ENCODE measurements at places on chromosomes 11 and 22. TPM values are rescaled to one million over a fixed set of nuclear protein-coding genes. Genes with fewer than 3 reads are reported as not detected.
A peak's percentile ranks its signal among the peaks of the same experiment; 100 is the strongest.

DNA sequence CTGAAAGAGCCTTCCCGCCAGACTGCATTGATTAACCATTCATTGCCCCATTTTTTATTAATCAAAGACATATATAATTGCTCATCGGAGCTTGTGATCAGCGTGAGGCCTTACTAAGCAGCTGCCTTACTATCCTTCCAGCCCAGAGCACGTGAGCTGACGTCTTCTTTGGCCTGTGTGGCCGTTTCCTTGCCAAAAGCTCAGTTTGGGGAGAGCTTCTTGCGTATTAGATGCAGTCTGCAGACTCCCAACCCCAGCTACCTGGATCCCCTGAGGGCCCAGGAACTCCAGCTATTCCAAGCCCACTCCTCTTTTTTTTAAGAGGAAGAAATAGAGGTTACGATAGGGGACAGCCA lies 784 bp upstream of the SLC43A3 start:
- peak overlapping the region; percentile 77 for H3K4me3 ChIP-seq
- no peak for DNase-seq
- peak overlapping the region; percentile 97 for H3K27ac ChIP-seq
- peaks cover 1% of the 10 kb centered on the region for H3K36me3 ChIP-seq
- peaks cover 43% of the 10 kb centered on the region for H3K4me1 ChIP-seq
- H3K27me3 ChIP-seq, result no peaks in the 10 kb centered on the region

DNA sequence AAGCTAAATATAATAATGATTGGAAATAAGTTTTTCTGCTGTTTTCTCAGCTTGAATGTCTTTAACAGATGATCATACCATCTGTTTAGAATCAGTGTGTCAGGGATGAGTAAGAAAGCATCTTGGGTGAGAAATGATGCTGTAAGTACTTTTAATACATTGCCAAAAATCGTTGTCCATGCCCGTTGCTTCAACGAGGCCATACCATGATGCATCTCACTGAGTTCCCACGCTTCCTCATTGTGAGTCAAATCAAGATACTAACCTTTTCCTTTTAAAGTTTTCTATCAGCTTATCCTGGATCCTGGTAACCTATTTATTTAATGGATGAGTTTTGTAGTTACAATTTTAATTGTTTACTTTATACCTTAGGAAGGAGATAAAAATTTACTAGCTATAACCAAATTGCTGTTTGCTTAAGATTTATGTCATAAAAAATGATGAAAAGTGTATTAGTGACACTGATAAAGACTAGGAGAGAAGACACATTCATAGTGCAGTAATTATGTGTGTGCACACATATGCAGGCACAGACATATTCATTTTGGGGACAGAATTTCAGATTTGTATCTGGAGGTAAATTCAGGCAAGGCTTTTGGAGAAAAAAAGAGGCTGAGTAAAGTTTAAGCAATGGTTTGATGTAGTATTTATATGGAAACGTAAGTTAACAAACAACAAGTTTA lies 154.8 kb downstream of the UVRAG start:
- no peak overlapping the region for H3K27ac ChIP-seq
- no peaks in the 10 kb centered on the region for H3K27me3 ChIP-seq
- no peak overlapping the region for H3K4me3 ChIP-seq
- no peak for DNase-seq
- peaks cover 43% of the 10 kb centered on the region for H3K4me1 ChIP-seq

DNA sequence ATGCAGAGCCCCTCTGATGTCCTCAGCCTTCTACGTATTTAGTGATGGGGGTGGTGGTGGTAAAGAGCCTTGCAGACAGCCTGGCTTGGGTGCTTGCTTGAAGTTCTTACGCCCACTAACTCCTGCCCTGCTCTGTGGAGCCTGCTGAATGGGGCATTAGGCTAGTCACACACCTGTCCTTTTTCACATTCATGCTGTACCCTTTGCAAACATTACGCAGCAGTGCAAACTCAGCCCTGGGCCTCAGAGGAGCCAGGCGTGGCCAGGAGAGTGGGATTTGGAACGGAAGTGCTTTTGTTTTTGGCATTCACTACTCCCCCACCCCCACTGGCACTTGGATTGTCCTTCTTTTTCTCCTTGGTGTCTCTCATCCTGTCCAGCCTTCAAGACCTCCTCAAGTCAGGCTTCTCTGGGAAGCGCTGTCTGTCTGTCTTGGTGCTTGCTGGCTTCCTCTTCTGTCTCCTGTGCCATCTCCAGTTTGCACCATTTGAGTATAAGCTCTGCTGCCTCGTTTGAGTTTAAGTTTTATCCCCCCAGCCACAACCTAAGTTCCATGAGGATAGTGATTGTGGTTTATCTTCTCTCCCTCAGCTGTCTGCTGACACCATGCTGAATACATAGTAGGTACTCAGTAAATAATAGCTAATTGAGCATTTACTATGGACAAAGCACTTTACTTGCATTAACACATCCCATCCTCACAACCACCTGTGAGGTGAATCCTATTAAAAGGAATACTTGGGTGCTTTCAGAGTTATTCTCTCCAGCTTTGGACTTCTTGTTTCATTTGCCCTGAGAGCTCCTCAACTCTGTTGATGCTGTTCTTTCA lies 26.7 kb downstream of the ZBTB16 start:
- DNase-seq, result no peak
- H3K4me3 ChIP-seq, result no peak overlapping the region
- peaks cover 26% of the 10 kb centered on the region for H3K4me1 ChIP-seq
- H3K27ac ChIP-seq, result no peak overlapping the region
- peaks cover 11% of the 10 kb centered on the region for H3K27me3 ChIP-seq
- peaks cover 14% of the 10 kb centered on the region for H3K36me3 ChIP-seq

DNA sequence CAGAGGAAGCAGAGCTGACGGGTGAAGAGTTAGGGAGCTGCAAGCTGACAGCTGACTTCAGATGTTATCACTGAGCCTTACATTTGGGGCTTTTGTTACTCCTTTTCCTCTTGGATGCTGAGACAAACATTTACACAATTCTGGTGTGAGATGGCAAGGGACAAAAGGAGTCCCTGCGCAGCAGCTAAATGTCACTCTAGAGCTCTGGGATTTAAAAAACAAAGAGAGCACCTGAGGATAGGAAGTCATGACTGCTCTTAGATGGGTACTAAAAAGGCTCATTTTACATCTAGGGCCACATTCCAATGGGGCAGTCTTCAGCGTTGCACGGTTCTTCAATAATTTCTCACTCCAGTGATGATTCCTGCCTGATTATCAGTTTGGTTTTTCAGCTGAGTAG lies 204.5 kb downstream of the RAB38 start:
- no peaks in the 10 kb centered on the region for H3K36me3 ChIP-seq
- peaks cover 2% of the 10 kb centered on the region for H3K27me3 ChIP-seq
- H3K27ac ChIP-seq, result no peak overlapping the region

DNA sequence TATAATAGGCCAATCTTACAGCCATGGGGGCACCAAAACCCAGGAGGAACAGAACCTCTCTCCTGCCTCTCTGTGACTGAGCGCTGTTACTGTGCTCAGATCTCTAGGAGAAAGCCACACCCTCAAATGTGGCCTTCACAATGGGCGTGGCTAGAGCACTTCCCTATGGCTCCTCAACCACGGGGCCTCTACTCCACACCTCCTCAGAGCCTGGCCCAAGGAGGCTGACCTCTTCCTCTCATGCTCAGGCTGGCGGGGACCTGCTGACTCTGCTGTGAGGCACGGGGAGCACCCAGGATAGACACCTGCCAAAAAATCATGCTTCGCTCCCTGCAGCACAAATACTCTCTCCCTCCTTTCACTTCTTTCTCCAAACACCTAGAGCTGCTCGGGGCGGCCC lies 41.0 kb downstream of the C11orf58 start:
- peak; percentile 64 for DNase-seq
- peaks cover 3% of the 10 kb centered on the region for H3K4me1 ChIP-seq
- H3K27me3 ChIP-seq, result no peaks in the 10 kb centered on the region
- H3K36me3 ChIP-seq, result peaks cover 2% of the 10 kb centered on the region
- no peak overlapping the region for H3K4me3 ChIP-seq
- H3K27ac ChIP-seq, result no peak overlapping the region

GRCh38 chr22:35353318-35353717 lies 27.6 kb upstream of the HMOX1 start:
- no peak overlapping the region for H3K4me3 ChIP-seq
- H3K27ac ChIP-seq, result no peak overlapping the region
- DNase-seq, result no peak
- no peaks in the 10 kb centered on the region for H3K27me3 ChIP-seq
- H3K4me1 ChIP-seq, result peaks cover 26% of the 10 kb centered on the region

- no peaks in the 10 kb centered on the region for H3K36me3 ChIP-seq
- H3K27ac ChIP-seq, result no peak overlapping the region
- no peak overlapping the region for H3K4me3 ChIP-seq
- peaks cover 13% of the 10 kb centered on the region for H3K4me1 ChIP-seq
- peaks cover 4% of the 10 kb centered on the region for H3K27me3 ChIP-seq
Observed at GRCh38 chr11:122219791-122220190, 103.8 kb upstream of the BLID start.

- H3K27me3 ChIP-seq, result no peaks in the 10 kb centered on the region
- no peaks in the 10 kb centered on the region for H3K36me3 ChIP-seq
- H3K4me3 ChIP-seq, result no peak overlapping the region
- DNase-seq, result no peak
- peak overlapping the region; percentile 78 for H3K27ac ChIP-seq
- peaks cover 36% of the 10 kb centered on the region for H3K4me1 ChIP-seq
Observed at GRCh38 chr11:36073411-36074203, 129.7 kb downstream of the LDLRAD3 start.

POTEH gene
- total RNA-seq, result not detected

OR51I1 gene
- not detected for total RNA-seq
